Naive thymus-derived CD4-positive, alpha-beta T cell (primary cell): ENCODE measurements at places on chromosomes 4 and X. TPM values are rescaled to one million over a fixed set of nuclear protein-coding genes. Genes with fewer than 3 reads are reported as not detected.

GRCh38 chr4:182808673-182809416, 108.3 kb downstream of the DCTD start:
- H3K4me1 ChIP-seq, result peaks cover 16% of the 10 kb centered on the region
- H3K36me3 ChIP-seq, result no peaks in the 10 kb centered on the region
- H3K27me3 ChIP-seq, result no peaks in the 10 kb centered on the region
- peak overlapping the region; percentile 18 for H3K4me3 ChIP-seq
- peak; percentile 51 for DNase-seq

- H3K36me3 ChIP-seq, result no peaks in the 10 kb centered on the region
- H3K4me3 ChIP-seq, result no peak overlapping the region
- DNase-seq, result no peak
- H3K27ac ChIP-seq, result no peak overlapping the region
Observed at GRCh38 chrX:17919896-17920446, 58.9 kb upstream of the RAI2 start.

GRCh38 chrX:56813318-56813837, 84.3 kb downstream of the NBDY start:
- H3K27me3 ChIP-seq, result no peaks in the 10 kb centered on the region
- peaks cover 14% of the 10 kb centered on the region for H3K4me1 ChIP-seq
- no peaks in the 10 kb centered on the region for H3K36me3 ChIP-seq

DNA sequence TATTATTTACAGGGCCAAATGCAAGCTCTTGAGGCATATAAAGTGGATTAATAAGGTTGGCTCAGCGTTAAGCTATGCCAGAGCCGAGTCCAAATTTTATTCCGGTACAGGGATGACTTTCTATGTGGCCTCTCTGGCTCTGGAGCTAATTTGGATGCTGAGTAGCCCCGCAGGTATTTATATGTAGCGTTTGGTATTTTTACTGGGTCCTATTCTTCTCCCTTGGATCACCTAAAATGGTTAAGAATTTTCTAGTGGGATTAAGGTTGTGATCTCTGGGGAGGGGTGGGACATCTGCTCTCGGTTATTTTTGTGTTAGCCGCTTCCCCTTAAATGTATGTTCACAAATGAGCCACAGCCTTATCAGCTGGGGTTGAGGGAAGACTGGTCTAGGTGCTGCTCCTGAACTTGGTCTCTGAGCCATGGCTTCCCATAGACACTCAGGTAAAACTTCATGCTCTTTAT, 49.4 kb downstream of the FHL1 start:
- H3K36me3 ChIP-seq, result no peaks in the 10 kb centered on the region
- H3K4me3 ChIP-seq, result no peak overlapping the region
- peaks cover 16% of the 10 kb centered on the region for H3K4me1 ChIP-seq

DNA sequence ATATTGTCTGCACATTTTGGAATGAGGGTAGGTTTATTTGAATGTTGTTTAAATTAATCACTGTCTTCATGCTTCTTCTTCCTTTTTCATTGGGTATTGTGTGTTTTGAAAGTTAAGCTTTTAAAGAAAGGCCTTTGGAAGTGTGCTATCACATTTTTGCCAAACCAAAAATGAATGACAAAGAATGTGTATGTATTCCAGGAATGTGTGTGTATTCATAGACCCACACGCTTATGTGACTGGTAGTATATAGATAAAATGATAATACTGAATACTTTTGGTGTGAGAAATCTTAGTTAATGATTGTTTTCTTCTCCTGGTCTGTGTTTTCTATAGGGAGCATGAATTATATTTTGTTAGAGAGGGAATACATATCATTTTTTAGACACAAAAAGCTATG, 404.4 kb downstream of the TLL1 start:
- no peaks in the 10 kb centered on the region for H3K4me1 ChIP-seq
- DNase-seq, result no peak
- H3K27me3 ChIP-seq, result no peaks in the 10 kb centered on the region
- H3K36me3 ChIP-seq, result no peaks in the 10 kb centered on the region
- no peak overlapping the region for H3K27ac ChIP-seq

DNA sequence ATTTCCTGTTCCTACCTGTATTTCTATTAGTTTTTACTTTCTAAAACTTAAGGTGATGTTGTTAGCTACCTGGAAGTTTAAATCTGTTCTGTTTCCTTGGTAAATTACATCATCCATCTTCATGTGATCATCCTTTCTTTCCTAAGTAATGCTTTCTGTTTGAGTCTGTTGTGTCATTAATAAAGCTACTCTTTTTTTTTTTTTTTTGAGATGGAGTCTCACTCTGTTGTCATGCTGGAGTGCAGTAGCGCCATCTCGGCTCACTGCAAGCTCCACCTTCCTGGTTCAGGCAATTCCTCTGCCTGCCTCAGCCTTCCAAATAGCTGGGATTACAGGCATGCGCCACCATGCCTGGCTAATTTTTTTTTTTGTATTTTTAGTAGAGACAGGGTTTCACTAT, 73.3 kb downstream of the FIP1L1 start:
- H3K27ac ChIP-seq, result no peak overlapping the region
- H3K36me3 ChIP-seq, result peaks cover 8% of the 10 kb centered on the region
- no peak overlapping the region for H3K4me3 ChIP-seq

DNA sequence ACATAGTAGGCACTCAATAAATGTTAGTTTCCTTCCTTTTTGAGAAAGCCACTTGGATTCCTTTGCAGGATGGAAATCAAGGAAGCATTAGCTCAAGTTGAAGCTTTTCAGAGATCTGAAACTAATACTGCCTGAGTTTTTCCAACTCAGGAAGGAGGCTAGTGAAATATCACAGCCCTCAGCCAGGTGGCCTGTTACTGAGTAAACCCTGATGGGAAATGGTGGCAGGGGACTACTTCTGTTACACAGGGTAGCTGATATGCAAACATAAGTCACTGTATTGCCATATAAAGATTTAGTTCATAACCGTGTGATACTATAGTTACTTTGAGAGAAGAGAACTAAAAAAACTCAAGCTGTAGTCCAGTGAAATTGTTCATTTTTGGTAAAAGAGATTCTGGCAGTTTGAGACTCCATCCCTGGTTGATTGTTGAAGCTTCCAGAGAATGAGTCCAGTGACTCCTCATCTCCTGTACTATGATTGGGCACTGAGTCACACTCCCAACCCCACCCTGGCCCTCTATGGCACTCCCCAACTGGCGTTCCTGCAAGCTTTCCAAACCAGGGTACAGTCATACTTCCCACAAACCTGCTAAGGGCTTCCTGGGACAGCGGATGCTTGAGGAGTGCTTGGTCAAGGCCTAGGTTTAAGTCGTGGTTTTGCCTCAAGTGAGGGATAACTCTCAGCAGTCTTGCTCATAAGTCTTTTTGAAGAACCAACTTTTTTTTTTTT, 81.8 kb downstream of the MID1IP1 start:
- no peaks in the 10 kb centered on the region for H3K27me3 ChIP-seq
- no peak overlapping the region for H3K4me3 ChIP-seq
- H3K27ac ChIP-seq, result no peak overlapping the region
- H3K36me3 ChIP-seq, result no peaks in the 10 kb centered on the region

GRCh38 chrX:10582945-10583344, 37.4 kb downstream of the MID1 start:
- H3K4me3 ChIP-seq, result no peak overlapping the region
- H3K36me3 ChIP-seq, result no peaks in the 10 kb centered on the region
- no peaks in the 10 kb centered on the region for H3K4me1 ChIP-seq
- DNase-seq, result no peak
- no peak overlapping the region for H3K27ac ChIP-seq
- no peaks in the 10 kb centered on the region for H3K27me3 ChIP-seq

DNA sequence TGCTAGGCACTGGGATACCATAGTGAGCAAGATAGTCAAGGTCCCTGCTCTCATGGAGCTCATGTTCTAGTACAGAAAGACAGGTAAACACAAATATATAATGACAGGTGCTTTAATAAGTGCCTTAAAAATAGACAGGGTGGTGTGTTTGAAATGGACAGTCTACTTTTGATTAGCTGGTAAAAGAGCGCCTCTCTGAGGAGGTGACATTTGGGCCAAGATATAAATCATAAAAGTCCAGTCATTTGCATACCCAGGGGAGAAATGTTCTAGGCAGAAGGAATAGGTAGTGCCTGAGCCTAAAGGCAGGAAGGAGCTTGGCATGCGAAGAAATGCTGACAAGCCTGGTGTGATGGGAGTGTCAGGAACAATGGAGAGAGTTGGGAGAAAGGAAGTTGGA, 83.6 kb downstream of the DNAAF6 start:
- H3K36me3 ChIP-seq, result no peaks in the 10 kb centered on the region
- no peaks in the 10 kb centered on the region for H3K4me1 ChIP-seq
- H3K27ac ChIP-seq, result no peak overlapping the region
- H3K27me3 ChIP-seq, result no peaks in the 10 kb centered on the region
- no peak for DNase-seq

DNA sequence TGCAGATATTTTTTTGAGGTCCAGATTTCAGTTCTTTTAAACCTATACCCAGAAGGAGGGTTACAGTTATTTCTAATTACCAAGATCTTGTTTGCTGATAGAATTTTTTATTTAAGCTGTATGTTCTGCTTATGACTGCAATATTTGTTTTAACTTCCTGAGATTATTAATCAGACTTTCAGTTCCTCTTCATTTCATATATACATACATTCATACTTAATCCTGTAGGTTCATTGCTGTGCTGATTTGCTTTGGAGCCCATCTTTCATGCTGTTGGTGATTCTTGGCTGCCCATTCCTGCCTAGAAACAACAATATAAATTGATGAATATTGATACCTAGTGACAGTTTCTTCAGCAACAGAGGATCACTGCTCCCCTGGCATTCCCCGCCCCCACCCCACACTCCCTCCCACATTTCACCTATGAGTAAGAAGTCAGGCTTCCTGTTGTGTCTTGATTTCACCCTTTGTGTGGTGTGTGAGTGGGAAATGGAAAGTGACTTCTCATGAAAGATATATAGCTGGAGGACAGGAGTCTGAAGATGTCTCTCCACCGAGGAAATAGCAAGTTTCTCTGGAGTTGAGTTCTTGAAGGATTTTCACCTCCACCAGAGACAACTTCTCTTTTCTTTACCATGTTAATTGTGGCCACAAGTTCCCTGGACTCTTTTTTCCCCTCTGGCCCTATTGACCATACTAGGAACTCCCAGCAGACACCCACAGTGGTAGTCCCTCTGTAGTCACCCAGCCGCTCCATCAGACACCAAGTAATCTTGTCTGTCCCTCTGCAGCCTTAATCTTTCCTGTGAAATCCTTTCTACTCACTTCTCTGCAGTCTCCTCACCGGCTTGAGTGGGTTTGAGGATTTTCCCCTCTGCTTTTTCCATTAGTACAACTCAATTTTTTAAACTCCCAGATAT, 118.4 kb downstream of the ASB9 start:
- no peak overlapping the region for H3K4me3 ChIP-seq
- H3K4me1 ChIP-seq, result peaks cover 5% of the 10 kb centered on the region
- H3K27me3 ChIP-seq, result no peaks in the 10 kb centered on the region
- H3K36me3 ChIP-seq, result no peaks in the 10 kb centered on the region
- DNase-seq, result no peak

DNA sequence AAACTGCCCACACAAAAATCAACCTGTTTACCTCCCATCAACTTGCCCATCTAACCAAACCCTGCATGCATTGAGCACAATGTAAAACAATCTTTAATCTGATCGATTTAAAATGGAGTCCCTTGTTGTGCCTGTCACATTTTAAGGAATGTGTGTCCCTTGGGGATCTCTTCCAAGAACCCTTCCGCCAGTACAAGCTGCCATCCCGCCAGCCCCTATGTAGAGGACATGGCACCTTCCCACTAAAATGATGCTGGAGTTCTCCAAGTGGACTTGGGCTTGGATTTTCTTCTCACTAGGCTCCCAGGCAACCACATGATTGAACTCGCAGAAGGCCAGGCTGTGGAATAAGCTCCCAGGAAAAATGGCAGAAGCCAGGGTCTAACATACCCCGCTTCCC, 45.8 kb upstream of the ENPP6 start:
- no peak overlapping the region for H3K4me3 ChIP-seq
- H3K4me1 ChIP-seq, result peaks cover 6% of the 10 kb centered on the region
- H3K27me3 ChIP-seq, result no peaks in the 10 kb centered on the region
- DNase-seq, result no peak
- no peak overlapping the region for H3K27ac ChIP-seq
- H3K36me3 ChIP-seq, result no peaks in the 10 kb centered on the region

DNA sequence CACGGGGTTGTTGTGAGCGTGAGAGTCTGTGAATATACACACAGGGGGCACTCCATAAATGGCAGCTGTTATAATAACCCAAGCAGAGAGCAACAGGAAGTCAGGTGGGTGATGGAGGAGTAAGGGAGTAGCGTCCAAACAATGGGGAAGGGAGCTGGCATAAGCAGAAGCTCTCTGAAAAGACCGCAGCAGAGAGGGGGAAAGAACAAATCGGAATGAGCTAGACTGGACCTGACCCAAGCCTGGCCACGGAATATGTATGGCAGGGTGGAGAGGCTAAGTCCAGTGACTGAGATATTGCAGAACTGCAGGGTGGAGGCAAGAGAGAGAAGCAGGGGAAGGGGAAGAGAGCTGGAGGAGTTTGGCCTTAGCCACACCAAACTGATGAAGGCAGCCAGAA, 6.5 kb upstream of the GJB1 start:
- no peak overlapping the region for H3K27ac ChIP-seq
- no peaks in the 10 kb centered on the region for H3K36me3 ChIP-seq
- H3K4me1 ChIP-seq, result no peaks in the 10 kb centered on the region
- no peak for DNase-seq

GRCh38 chr4:111074523-111075114, 451.7 kb upstream of the PITX2 start:
- no peaks in the 10 kb centered on the region for H3K36me3 ChIP-seq

DNA sequence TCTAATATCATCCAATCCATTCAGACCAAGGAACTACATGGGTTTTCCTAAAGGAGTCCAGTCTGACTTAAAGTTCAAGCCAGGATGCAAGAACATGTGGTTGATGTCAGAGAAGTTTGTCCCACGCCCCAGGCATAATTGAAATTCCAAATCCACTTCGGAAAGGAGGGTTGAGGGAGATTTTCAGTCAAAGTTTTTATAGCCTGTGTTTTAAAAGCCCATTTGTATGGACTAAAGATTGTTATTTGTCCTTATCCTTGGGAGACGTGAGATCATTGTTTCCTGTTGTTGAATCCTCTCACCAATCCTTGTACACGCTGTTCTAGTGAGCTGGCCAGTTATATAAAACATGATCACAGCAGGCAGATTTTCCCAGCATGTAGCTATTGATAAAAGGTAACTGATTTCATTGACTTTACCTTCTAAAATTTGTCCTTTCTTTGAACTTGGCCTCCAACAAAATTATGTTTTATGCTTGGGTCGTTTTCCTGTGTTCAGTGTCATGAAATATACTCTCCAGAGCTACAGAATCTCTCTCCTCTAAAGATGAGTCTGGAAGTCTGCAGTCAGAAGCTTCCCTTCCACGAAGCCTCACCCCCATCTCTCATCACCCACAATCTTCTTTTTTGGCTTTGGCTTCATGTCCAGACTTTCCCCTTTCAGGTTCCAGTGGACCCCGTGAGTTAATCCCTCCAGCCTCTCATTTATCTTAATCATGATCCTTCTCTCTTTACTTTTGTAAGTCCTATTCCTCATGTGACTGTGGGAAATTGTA, 92.9 kb downstream of the ATP10D start:
- no peaks in the 10 kb centered on the region for H3K36me3 ChIP-seq
- no peak overlapping the region for H3K4me3 ChIP-seq
- H3K27ac ChIP-seq, result no peak overlapping the region
- no peaks in the 10 kb centered on the region for H3K27me3 ChIP-seq
- H3K4me1 ChIP-seq, result no peaks in the 10 kb centered on the region

- no peak for DNase-seq
- H3K36me3 ChIP-seq, result no peaks in the 10 kb centered on the region
- H3K4me3 ChIP-seq, result no peak overlapping the region
- H3K27ac ChIP-seq, result no peak overlapping the region
- H3K27me3 ChIP-seq, result no peaks in the 10 kb centered on the region
Observed at GRCh38 chr4:67565284-67565683, 6.8 kb downstream of the STAP1 start.

RTL9 gene
- not detected for total RNA-seq

MAGEB1 gene
- not detected for total RNA-seq

SATL1 gene
- not detected for total RNA-seq

CCNI gene
- total RNA-seq, result 393 TPM

DCLK2 gene
- not detected for total RNA-seq

OTUD6A gene
- not detected for total RNA-seq

SHOX gene
- not detected for total RNA-seq

LRP2BP gene
- total RNA-seq, result 2.0 TPM

HMX1 gene
- not detected for total RNA-seq

TMEM144 gene
- total RNA-seq, result not detected in 2 replicates
